Astrocyte of the cerebellum (primary cell): ENCODE measurements at places on chromosomes 12 and 14.
A peak's percentile ranks its signal among the peaks of the same experiment; 100 is the strongest.

DNA sequence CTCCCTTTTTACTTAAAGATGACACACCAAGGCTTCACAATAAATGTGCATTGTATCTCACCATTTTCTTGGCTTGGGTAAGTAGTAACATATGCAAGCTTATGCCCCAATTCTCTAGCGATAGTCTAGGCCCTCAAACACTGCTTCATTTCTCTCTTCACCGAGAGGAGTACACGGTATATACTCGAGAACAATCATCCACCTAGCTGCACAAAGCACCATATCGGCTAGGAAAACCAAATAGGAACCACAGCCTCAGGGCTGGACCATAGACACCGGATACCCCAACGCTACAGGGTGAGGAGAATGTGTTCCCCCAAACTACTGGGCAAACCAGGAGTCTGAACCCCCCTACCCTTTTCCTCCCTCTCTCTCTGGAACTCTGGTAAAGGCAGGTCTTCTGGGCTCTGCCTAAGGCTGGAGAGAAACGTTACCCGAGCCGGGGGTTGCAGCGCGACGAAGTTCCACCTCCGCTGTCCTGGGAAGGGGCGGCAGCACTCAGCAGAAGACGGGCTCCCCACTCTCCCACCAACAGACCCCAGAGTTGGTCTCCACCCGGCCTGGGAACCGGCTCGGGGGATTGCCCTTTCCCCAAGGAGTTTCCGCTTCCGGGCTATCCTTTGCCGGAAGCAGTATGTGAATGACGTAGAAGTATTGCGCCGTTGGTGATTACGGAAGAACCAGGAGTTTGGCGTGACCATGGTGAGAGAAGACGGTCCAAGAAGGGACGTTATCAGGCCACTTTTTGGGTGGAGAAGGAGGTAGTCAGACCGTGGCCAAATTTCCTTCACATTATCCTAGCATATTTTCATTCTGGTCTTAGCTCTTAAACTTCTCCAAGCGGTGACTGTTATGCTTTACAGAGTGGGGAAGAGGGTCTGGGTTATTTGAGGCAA lies at the start of the genes AREL1 and FCF1:
Gene AREL1 (minus strand): TSS at position 582 of the 896 bp plus-strand sequence. CDS start 27,465 bp downstream, outside the sequence.
Gene FCF1 (plus strand): TSS at position 646 of the 896 bp plus-strand sequence. CDS start 54 bp downstream, at position 700.
- peak; percentile 81 for DNase-seq

- DNase-seq = no peak
Measured at GRCh38 chr14:68384335-68384734, 408.5 kb downstream of the ZFP36L1 start.

GRCh38 chr12:38666425-38666824 lies 239.0 kb downstream of the CPNE8 start:
- no peak for DNase-seq

DNA sequence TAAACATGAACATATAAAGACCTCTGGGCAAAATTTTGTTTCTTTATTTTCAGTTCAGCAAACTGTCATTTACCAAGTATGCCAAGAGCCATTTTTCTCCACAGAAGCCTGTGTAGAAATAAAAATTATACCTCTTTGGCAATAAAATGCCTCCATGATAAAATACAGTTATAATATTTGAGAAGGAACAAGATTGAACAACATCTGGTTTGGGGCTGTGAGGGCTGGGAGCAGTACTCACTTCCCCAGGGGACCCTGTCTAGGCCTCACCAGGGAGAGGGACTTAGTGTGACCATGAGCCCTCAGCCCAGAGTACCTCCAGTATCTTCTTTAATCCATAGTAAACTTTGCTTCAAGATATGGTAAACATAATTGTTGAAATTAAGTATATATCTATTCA lies 65.1 kb downstream of the DAAM1 start:
- no peak for DNase-seq

- DNase-seq = no peak
Measured at GRCh38 chr14:52244997-52245396, 22.5 kb upstream of the PTGDR start.
